ENCODE measurements at places on chromosomes 1 and 21.

DNA sequence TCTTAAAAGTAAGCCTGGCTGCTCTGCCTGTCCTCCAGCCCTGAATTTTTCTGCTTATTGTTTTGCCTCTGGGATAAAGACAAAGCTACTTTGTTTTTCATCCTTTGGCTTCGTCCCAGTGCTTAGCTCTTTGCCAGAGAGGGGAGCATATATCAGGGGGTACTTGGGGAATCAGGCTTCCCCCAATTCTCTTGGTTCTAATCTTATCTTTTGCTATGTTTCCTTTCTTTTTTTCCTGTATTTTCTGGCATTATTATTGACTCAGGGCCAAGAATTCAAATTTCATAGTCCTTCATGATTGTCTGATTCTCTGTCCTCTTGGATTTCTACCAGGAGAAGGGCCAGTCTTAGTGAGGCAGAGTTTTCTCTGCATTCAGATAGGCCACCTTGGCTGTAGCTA lies 51.2 kb downstream of the GIPC2 start:
- no peak for DNase-seq

- peak; percentile 58 for DNase-seq
These were observed at the start of gene FHAD1 for GRCh38 chr1:15246960-15247614. TSS of gene FHAD1 (plus strand) at chr1:15247223. CDS start at chr1:15251785, 4,562 bp downstream.

DNA sequence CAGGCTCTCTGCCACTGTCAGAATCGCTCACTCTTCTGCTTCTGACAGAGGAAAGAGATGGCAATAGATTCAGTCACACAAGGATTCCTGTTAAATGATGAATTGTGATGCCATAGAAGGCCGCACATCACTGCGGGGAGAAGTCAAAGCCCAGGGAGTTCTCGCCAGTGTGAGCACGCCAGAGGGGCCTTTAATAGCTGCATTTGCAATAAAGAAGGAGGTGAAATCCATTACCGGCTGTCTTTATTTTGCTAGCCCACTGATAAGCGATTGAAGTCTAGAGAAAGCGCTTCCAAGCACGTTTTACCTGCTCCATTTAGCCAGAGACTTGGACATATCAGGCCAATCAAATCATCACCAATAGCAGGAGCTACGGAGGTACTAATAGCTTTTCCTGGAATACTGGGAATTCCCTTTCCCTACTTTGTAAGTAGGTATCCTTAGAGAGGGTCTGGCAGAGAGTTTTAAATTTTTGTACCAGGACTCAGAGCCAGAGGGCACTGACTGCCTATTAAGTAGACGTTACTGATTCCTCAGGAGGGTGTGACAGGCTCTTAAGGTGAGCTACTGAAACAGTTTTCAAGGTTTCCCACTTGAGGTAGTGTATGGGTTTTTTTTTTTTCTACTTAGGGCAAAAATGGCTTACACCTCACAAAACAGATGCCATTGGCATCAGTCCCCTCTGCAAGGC lies 10.2 kb upstream of the TARBP1 start:
- DNase-seq: no peak

GRCh38 chr1:207752456-207752998 lies 673 bp downstream of the CD46 start:
- peak; percentile 41 for DNase-seq

DNA sequence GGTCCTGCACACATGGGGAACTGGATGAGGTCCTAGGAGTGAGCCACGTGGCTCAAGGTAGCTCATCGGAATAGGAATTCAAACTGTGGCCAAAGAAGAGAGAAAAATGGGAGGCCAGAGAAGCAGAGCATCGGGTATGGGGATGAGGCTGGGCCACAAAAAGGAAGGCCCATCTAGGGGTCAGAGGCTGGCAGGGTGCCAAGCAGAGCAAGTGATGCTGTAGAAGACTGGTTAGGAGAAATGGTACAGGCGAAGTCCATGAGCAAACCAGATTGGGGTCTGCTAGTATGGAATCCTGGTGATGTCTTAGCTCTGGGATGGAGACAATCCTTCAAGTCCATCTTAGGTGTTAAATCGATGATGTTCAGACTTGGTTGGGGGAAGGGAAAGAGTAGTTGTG lies 68.0 kb downstream of the TEX35 start:
- no peak for DNase-seq

- no peak for DNase-seq
These were observed 1.7 kb downstream of the TFAP2E start for GRCh38 chr1:35574655-35575415.

DNA sequence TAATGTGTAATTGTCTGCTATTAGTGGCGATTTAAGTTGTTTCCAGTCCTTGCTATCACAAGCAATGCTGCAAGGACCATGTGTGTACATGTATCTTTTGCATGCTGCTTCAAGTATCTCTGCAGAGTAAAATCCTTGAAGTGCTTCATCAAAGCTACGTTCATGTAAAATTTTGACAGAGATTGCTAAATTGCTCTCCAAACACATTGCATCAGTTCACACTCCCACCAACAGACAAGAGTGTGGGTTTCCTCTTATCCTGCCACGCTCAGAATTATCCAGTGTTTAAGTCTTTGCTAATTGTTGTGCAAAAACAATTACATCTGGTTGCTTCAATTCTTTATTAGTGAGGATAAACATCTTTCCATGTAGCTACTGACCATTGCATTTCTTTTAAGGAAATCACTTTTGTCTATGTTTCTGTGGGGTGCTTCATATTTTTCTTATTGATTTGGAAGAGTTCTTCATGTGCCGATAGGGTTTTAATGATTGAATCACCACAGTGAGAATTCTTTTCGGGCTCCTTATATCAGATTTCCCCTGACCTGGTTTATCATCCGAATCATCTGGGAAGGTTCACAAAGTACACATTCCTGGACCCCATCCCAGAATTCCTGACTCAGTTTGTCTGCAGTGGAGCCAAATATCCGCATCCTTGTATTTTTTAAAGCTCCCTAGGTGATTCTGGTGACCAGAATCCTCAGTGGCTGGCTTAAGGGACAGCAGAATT lies 56.3 kb upstream of the GALNT2 start:
- DNase-seq: no peak

Measured in activated naive CD4-positive, alpha-beta T cell treated with anti-CD3 and anti-CD28 coated beads, Interleukin-2, amount 10 ng/mL, durations not matched to agents 7 days and 5 days (primary cell).